ENCODE measurements at places on chromosomes 5 and 9.

- DNase-seq: no peak
Measured at GRCh38 chr9:30713243-30713642, 1671.2 kb upstream of the ACO1 start.

- no peak for DNase-seq
Measured at GRCh38 chr5:143206196-143207053, 197.1 kb downstream of the NR3C1 start.

DNA sequence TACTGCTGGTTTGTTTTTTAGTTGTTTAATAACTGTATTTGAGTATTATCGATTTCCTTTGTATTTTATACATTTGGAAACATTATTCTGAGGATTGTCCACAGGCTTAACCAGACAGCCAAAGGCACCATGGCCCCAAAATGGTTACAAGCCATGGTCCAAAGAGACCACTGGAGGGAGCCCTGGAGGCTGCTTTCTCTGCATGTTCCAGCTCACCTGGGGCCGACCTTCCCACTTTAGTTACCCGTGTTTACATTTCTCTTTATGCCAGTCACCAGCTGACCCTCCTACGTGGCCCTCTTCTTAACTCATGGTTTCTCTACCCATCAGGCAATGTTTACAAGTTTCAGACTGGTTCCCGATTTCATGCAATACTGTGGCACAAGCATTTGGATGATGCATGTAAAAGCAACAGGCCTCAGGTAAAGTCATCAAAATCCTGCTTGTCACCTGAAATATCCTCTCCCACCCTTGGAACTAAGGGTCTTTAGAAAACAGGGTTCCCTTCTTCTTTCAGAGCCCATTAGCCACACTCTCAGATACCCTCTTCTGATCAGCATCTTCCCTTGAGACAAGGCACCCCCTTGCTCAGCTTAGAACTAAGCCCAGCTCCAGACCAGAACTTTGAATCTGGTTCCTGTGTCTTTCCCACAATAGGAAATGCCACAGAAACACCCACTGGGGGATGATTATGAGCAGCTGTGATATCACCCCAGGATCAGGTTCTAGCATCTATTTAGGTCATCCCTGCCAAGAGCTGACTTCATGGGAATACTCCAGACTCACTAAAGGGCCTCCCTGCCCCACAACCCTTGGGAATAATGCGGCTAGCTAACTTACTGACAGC lies 49.9 kb upstream of the GARNL3 start:
- DNase-seq: peak; percentile 57

DNA sequence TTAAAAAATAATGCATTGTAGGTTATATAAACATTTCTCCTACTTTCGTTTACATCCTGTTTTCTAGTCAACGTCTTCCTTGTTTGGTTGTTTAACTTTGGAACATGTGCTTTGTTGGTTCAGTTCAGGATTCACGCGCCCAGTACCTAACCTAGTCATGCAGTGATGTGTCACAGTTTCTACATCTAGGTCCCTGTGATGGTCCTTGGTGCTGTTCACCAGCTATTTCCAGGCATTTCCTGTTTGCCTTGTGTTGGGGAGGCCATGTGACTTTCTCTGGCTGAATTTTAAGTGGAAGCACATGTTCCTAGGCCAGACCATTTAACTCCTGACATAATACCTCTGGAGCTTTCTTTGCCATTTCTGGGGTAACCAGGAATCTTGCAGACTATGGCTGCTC lies 292.3 kb downstream of the SMARCA2 start:
- DNase-seq: no peak

DNA sequence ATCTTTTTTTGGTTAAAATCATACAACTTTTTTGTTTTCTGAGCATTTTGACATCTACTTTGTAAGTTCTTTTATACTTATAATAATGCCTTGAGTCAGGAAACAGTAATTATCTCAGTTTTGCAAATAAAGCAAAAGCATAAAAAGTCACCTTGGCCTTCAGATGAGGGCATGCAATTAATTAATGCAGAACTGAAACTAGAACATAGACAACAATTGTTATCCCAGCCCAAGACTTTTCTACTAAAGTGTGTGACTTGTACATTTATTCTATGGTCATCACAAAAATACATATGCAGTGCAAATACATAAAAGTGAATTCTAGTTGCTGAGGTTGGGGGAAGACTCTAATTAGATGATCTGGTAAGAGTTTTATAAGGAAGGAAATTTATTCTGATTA lies 179.9 kb downstream of the ST8SIA4 start:
- DNase-seq: no peak

- DNase-seq: no peak
Measured at GRCh38 chr9:88953381-88954029, 37.8 kb upstream of the S1PR3 start.

GRCh38 chr9:98104445-98104881 lies 14.6 kb downstream of the TRIM14 start:
- DNase-seq: peak; percentile 26

DNA sequence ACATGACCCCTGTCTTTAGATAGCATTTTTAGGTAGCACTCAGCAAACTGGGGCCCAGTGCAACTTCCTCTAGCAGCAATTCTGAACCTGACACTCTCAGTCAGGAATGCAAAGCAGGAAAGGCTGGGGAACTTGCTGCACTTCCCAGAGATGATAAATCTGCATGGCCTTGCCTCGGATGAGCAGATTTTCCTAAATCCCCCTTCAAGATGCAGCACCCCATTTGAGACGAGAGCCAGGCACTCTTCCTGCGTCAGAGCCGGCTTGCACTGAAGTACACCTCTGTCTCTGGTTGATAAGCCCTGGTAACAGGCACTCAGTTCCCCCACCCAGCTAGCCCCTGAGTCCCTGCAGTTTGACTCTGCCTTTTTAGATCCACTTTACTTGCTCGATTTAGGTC lies 296.7 kb upstream of the PANK3 start:
- DNase-seq: no peak

GRCh38 chr5:144248015-144248414 lies 77.3 kb downstream of the KCTD16 start:
- DNase-seq: no peak

DNA sequence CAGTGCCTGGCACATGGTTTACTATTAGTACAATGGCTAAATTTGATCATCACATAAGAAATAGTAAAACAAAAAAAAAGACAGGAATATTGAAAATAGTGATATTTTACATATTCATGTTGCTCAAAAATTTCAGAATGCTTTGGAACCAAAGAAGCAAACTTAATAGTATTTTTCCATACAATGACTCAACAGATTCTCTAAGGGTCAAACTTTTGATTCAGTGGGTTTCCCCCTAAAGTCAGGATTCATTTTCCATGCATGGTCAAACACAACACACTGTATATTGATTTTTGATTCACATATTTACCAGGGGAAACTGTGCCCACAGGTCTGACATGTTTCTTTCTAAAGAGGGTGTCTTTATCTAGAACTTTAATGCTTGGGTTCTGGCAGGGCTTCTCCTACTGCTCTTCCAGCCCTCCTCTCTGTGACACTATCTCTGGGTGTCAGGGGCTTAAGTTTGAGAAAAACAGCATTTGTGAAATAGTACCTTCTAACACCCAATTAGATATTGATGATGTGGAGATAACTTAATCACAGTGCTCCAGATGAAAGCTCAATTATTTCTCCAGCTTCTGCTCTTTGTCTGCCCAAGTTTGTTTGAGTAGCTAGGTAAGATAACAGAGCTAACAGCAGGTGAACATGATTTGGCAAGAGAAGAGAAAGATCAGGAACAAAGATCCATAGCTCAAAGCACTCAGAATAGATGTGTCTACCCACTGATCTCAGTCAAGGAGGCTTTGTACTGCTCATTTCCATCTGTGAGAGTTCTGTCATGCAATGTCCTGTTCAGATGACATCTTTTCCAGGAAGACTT lies 35.5 kb upstream of the ELL2 start:
- no peak for DNase-seq

- peak; percentile 82 for DNase-seq
Measured at GRCh38 chr9:120931231-120932085, 4.9 kb upstream of the TRAF1 start.

DNA sequence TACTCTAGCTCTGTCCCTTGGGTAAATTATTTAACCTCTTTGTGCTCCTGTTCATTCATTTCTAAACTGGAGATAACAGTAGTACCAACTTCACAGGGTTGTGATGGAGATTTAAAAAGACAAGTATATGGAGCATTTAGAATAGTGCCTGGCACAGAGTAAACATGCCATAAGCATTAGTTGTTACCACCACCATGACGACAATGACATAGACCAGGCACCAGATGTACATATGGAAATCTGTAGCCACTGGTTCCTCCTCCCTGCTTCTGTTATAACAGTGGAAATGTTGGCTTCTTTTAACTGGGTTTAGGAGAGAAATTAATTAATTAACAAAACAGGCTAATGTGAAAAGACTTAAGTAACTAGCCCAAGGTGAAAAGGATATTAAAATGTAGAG lies 217.5 kb downstream of the DENND1A start:
- DNase-seq: no peak

DNA sequence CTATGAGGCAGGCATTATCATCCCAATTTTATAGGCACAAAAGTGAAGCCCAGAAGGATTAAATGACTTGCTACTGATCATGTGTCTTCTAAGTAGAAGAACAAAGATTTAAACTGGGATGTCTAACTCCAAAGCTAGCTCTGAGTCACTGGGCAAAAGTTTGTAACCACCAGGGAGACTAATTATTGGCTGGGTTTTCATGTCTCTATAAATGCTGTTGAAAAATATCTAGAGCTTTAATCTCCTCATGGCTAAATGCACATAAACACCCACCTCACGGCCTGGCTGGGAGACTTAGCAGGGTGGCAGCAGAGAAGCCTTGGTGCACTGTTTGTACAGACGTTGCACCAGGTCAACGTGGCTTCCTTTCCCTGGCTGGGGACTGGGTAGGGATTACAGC lies 144.6 kb downstream of the MELK start:
- no peak for DNase-seq

GRCh38 chr5:172115541-172115982 lies 72.5 kb downstream of the STK10 start:
- DNase-seq: peak; percentile 56

DNA sequence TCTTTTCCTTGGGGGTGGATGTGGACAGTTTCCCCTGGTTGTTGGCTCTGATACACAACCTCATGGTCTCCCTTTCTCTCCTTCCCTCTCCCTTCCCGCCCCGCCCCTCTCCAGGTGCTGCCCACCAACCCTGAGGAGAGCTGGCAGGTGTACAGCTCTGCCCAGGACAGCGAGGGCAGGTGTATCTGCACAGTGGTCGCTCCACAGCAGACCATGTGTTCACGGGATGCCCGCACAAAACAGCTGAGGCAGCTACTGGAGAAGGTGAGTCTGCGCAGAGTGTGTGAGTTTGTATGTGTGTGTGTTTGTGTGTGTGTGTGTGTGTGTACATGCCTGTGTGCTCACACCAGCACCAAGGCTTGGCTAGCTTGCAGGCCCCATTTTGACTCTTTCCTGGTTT lies 2.6 kb downstream of the OLFM1 start:
- no peak for DNase-seq

DNA sequence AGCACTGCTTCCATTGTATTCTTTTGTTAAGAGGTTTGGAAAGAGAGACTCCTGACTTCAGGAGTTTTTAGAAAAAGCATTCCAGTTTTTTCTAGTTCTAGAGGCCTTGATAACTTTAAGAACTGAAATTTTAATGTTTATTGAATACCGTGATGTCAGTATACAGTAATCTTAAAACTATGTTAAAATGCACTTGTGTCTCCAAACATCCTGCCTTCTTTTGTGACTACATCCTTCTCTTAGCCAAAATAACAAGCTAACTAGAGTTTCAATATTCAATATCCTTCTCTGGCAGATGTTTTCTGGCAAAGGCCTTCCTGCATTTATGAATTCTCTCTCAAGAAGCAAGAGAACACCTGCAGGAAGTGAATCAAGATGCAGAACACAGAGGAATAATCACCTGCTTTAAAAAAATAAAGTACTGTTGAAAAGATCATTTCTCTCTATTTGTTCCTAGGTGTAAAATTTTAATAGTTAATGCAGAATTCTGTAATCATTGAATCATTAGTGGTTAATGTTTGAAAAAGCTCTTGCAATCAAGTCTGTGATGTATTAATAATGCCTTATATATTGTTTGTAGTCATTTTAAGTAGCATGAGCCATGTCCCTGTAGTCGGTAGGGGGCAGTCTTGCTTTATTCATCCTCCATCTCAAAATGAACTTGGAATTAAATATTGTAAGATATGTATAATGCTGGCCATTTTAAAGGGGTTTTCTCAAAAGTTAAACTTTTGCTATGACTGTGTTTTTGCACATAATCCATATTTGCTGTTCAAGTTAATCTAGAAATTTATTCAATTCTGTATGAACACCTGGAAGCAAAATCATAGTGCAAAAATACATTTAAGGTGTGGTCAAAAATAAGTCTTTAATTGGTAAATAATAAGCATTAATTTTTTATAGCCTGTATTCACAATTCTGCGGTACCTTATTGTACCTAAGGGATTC lies 43.1 kb downstream of the NDFIP1 start:
- DNase-seq: peak; percentile 71

DNA sequence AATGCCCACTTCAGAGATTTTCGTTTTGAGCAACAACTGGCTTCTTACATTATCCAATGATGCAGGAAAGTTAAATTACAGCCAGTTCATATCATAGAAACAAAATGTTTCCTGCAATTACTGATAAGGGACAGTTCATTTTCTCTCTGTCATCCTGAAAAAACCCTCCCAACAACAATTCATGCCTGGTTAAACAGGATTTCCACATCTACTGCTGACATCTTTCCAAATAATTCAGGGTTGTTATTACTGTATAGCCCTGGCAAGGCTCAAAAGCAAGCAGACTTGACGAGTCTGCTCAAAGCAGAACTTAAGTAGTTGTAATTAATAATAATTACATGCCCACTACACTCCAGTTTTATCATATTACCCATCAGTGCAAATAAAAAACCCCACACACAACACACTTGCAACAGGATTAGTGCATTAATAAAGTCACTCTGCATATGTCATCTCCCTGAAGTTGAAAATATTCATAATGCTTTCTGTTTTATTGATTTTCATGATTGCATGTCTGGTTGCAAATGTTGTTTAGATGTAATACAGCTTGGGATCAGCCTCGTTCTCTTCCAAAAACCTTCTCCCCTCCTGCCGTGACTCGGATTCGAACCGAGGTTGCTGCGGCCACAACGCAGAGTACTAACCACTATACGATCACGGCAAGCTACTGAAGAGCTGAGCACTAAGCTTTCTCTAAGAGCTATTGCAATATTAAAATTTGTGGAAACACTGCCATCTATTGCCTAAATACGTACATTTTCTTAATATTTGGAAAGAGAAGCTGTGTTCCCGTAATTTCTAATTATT lies 119.6 kb upstream of the NFIB start:
- no peak for DNase-seq

GRCh38 chr5:126339215-126339805 lies 83.9 kb upstream of the GRAMD2B start:
- DNase-seq: peak; percentile 69

DNA sequence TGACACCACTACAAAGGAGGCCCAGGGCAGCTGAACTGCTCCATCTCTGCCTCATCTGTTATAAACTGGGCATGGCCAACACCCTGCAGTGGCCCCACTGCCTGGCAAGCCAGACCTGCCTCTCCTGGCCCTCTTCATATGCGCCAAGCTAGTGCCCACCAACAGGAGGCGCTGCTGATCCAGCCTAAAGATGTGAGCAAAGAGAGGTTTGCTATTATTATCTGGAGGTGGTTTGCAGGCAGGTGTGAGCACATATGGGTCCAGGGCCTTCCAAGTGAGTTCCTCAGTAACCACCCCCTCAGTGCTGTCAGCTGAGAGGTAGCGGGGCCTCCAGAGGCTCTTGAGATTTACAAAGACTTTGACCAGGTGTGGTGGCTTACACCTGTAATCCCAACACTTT lies 232.2 kb downstream of the SYK start:
- peak; percentile 71 for DNase-seq
